ENCODE measurements at places on chromosomes 3 and 15.

GRCh38 chr3:171506743-171507319, 46.6 kb upstream of the TNIK start:
- DNase-seq, result no peak

DNA sequence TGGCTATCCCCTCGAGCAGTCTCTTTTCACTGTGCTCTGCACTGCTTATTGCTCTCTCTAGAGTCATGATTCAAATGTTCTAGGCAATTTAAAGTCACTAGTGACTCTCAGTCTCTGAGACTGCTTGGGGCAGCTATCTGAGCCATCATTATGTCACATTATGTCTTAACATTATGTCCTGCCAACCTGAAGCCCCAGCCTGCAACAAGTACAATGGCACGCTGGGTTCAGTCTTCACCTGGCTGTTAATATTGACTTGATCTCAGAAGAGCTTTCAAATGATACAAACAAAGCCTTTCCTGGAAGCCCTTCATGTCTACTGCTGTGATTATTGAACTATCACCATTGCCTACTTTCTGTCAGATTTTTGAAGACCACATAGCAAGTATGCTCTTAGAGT, 128.1 kb upstream of the GRM7 start:
- no peak for DNase-seq

GRCh38 chr3:73530022-73530396, 94.7 kb downstream of the PDZRN3 start:
- no peak for DNase-seq

- DNase-seq, result no peak
Observed at GRCh38 chr3:28698706-28699105, 350.1 kb upstream of the AZI2 start.

DNA sequence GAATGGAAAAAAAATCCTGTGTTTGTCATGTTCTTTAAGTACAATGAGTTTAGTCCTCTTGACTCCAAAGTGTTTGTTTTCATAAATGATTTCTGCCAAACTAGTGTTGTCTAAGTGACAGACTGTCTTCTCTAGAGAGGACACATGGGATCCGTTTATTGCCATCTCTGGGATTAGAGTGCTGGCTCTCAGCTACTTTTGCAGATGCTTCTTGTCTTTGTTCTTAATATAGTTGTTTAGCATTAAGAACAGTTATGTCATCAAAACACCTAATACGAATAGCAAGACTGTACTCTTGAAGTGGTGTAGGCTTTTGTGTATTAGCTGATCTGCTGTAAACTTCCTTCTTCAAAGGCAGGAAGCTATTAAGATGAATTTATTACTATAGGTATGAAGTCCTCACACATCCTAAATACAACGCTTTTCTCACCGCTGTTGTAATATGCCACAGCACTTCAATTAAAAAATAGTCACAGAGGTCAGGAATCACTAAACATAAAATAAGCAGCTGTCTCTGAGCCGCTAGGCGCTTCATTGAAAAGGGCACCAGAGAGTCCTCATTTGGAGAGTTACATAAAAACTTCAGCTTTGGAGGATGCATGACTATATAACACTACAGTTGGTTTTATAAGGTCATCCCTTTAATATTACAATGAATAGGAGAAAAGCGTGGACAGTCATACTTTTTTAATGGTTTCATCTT, 128.3 kb upstream of the ZNF385D start:
- no peak for DNase-seq

DNA sequence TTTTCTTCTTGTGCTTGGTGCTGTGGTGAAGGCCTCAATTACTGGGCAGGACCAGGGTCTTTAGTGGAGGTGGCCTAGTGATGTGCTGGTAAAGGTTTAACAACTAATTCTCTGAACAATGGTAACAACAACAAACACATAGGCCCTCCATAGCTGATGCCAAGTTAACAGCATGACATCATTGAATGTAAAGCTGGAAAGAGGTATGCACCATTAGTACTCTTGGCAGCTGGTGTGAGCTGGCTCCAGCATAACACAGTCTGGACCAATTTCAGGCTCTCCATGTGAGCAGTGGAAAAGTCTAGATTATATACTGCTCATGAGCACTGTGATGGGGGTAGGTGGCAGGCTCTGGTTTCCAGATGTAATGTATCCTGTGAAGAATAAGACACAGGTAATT, 61.8 kb downstream of the SLC7A14 start:
- DNase-seq, result no peak

- no peak for DNase-seq
Observed at GRCh38 chr15:41486286-41486685, 7.4 kb upstream of the ITPKA start.

Measured in caudate nucleus (tissue), 63 donors.